ENCODE measurements at places on chromosomes 1 and 21.

DNA sequence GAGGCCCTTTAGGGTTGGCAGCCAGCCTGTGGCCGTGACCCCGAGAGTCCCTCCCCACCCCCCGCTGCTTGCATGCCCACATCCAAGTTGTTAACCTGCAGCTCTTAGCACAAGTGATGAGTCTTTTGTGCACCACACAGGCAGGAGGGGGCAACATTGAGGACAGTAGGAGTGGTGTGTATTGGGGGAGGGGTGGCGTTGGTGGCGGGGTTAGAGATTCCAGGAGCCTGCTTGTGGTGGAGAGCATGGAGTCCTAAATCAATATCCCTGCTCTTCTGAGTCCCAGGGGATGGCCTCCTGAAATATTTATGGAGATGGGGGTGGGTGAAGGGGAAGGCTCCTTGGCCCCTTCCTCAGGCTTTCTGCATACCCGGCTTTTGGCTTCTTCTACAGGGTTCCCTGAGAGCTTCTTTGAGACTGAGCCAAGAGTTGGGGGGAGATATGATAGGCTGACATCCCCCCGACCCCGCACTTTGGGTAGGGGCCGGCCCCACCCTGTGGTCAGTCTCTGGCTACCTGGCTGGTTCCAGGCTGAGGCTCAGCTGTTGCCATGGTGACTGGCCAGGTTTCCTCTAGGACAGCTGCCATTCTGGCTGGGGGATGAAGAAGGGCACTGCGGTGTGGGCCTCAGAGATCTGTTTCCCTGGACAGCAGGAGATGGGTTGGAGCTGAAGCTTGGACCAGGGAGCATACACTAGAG is 5.0 kb downstream of the CHRNB2 start:
- DNase-seq: no peak

- DNase-seq: no peak
These were observed 8.7 kb downstream of the AGPAT3 start for GRCh38 chr21:43873673-43874072.

GRCh38 chr1:97073936-97074335 is 352.4 kb downstream of the PTBP2 start:
- no peak for DNase-seq

- DNase-seq: no peak
These were observed 504 bp downstream of the DHRS3 start for GRCh38 chr1:12617511-12617900.

All from kidney (tissue), 22 donors.